ENCODE measurements at places on chromosomes 2 and 18.

- DNase-seq, result no peak
Measured at GRCh38 chr18:3984163-3984757, 470.8 kb downstream of the DLGAP1 start.

DNA sequence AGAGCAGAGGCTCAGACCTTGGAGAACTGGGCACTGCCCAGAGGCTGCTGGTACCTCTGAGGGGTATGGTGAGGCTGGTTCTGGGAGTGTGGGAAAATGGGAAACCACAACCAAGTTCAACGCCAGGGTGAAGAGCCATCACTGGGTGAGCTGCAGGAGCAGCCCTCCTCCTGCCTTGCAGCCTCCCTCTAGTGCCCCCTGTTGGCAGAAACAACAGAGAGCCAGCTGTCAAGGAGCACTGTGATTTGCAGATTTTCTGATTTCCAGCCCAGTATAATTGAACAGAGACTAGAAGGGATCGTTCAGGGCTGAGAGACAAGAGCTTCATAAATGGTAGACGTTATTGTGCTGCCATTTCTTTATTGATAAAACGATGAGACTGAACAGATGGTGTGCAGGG lies 50.5 kb downstream of the MAPK4 start:
- no peak for DNase-seq

- DNase-seq, result no peak
Measured at GRCh38 chr2:106356291-106356690, 111.9 kb downstream of the RGPD3 start.

- DNase-seq, result no peak
Measured at GRCh38 chr2:239727182-239727775, 297.9 kb downstream of the NDUFA10 start.

- DNase-seq, result no peak
Measured at GRCh38 chr2:31240381-31241365, 6.7 kb downstream of the EHD3 start.

DNA sequence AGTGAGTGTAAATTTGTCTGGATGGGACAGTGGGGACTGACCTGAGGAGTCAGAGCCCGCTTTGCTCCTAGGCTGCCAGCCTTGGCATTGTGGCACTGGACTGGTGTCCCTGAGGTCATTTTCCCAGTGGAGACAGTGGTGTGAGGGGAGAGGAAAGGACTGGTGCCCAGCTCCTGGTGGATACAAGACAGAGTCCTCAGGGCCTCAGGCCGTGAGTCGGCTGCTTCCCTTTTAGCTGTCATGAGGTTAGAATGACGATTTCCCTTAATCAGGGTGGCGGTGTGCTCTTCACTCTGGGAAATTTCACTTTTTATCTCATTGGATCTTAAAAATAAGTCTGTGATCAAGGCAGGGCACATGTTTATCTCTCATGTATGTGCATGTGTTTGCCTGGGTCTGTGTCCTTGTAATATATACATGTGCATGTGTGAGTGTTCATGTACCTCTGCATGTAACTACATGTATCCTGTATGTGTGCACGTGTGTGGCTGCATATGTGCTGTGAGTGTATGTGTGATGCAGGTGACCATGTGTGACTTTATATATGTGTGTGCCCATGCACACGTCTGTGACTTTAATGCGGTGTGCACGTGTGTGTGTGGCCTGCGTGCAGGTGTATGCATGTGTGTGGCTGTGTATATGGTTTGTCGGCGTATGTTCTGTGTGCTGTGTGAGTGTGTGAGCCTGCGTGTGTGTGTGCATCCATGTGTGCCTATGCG lies 55.7 kb downstream of the GLI2 start:
- DNase-seq, result no peak

- DNase-seq, result no peak
Measured at GRCh38 chr2:67996772-67997527, 65.9 kb downstream of the C1D start.

DNA sequence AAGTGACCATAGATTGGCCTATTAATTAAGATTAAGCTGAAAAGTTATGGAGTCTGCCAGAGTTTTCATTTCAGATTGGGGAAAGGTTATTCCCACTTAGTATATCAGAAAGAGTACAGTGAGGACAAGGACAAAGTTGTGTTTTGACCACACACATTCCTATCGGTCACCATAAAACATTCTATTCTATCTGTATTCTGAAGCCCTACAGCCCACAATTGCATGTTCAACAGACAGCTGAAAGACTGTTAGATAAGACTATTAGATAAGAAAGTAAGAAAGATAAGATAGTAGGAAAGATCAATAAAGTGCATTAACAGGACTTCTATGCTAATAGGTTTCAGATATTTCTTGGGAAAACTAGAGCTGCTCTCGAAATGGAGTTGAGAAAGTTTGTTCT lies 26.7 kb upstream of the ACYP2 start:
- no peak for DNase-seq

GRCh38 chr2:1546023-1546591 lies 132.8 kb downstream of the TPO start:
- DNase-seq, result peak; percentile 53

All from D721Med (cell line).